ENCODE measurements at places on chromosomes 2 and 18.

DNA sequence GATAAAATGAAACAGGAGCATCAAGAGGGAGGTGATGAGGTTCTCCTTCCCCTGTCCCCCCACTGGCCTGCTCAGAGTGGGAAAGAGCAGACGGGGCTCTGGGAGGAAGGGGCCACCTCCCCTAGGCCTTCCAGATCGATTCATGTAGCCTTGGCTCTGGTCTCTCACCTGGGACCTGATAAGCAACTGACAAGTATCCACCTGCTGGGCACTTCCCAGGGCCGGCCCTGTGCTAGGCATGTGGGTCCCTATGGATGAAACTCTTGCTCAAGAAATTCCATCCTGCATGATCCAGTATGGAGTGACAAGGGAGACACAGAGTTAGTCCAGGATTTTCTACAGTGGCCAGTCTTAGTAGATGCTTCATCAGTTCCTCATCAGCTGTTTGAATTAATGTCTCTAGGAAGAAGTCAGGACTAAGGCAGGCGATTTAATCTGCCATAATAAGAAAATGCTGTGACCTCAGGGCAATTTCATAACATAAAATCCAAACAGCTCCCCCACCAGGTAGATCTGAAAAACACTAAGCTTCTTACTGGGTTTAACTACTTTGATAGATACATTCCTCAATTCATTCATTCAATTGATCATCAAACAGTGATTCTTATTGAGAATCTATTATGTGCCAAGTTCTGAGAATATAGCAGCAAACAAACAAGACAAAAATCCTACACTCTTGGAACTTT, 44.7 kb upstream of the ZFP36L2 start:
- DNase-seq, result no peak

- DNase-seq, result peak; percentile 4
These were observed 226.0 kb downstream of the FAM210A start for GRCh38 chr18:13500227-13500865.

- no peak for DNase-seq
These were observed 170.1 kb upstream of the REV1 start for GRCh38 chr2:99659874-99660273.

DNA sequence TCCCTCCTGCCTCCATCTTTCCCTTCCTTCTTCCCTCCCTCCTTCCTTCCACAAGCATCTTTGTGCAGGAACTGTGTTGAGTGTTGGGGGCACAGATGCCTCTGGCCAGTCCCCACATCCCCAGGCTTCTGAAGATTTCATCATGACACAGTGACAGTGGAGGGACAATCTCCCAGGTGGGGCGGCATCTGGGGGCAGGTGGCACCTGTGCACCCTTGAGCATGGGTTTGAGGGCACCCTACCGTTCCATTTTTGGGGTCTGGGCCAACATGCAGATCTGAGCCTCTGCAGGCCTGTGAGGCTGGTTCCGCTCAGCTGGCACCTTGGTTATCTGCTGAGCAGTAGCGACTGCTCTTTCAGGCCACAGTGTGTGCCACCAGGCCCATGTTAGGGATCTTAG, 57.6 kb downstream of the LONRF2 start:
- no peak for DNase-seq

DNA sequence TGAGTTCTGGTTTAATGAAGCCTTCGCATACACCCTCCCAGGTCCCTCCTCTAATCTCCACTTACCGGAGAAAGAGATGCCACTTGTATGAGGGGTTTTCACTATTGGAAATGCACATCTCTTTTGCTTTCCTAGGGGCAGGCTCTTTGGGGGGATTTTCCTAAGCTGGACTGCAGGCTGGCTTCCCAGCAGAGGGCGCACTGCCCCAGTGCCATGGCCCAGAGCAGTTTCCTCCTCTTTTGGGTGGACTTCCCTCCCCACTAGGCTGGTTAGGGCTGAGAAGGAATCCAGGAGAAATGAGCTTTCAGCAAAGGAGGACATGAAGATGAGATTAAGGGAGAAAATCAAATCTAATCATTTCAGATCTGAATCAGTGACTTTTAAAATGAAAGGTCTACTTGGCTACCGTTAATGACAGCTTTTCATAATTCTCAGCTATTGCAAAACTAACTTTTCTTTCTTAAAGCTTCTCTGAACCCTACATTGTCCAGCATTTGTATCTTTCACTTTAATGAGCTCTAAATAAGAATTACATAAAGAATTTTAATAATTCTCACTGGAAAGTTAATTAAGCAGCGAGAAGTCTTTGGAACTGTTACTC, 784.1 kb upstream of the FANCL start:
- DNase-seq, result no peak

DNA sequence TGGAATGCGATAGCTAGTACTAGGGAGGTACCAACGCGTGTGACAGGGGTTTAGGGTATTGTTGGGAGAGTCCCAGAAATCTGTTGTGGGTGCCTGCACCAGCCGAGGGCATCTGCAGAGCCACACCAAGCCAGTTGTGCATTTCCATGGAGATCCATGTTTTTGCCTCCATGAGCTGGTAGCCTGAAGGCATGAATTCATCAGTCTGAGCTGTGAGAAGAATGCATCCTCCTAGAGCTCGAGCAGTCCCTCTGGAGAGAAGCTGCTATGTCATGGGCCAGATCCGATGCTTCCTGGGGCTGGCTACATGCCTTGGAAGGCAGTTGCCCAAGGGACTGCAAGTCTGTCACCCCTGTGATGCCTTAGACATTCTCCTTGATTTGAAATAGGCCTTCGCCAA, 57.9 kb downstream of the LIPG start:
- peak; percentile 10 for DNase-seq

GRCh38 chr2:156129227-156129626, 203.3 kb downstream of the NR4A2 start:
- DNase-seq, result no peak

DNA sequence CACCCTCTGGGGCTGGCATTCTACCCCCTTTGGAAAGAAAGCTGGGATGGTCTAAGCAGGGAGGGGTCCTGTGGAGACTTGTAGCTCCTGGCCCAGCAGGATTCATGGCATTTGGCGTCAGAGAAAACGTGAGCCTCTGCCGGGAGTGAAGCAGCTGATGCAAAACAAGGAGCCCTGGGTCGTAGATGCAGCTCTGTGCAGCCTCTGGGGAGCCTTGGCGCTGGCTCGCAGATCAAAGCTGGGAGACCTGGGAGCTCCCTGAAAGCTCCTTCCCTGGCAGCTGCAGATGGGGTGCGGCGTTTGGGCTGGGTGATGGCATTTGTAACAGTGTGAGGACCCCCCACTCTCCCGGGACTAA, 148.3 kb downstream of the KLHL29 start:
- DNase-seq, result no peak

Measured in amniotic stem cell (primary cell).